ENCODE measurements at places on chromosomes 7 and 10.

GRCh38 chr7:44972562-44972961, 6.3 kb downstream of the MYO1G start:
- DNase-seq: no peak

DNA sequence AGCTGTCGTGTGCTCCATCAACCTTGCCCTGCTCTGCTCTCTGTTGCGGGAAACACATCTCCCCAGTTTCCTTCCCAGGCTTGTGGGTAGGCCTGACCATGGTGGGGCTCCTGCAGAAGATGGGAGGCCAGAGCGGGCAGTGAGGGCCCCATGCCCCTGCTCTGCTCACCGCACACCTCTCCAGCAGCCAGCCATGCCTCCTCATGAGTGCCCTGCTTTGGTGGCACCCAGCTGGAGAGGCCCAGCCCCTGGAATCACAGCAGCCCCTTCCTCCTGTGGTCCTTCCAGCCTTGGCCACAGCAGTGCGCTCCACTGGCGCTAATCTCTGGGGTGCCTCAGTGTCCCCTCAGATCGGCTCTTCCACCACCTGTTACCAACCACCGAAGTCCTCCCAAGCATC, 4.2 kb upstream of the OPN4 start:
- no peak for DNase-seq

- DNase-seq: no peak
Observed at GRCh38 chr10:4074545-4075407, 289.8 kb upstream of the KLF6 start.

GRCh38 chr7:106420736-106421135, 136.0 kb upstream of the NAMPT start:
- DNase-seq: no peak

GRCh38 chr10:122725768-122726167, 26.1 kb upstream of the C10orf120 start:
- DNase-seq: no peak

GRCh38 chr10:85919491-85920021, 447.0 kb downstream of the GRID1 start:
- DNase-seq: no peak

- DNase-seq: no peak
Observed at GRCh38 chr10:92222603-92223262, 68.1 kb downstream of the CPEB3 start.

DNA sequence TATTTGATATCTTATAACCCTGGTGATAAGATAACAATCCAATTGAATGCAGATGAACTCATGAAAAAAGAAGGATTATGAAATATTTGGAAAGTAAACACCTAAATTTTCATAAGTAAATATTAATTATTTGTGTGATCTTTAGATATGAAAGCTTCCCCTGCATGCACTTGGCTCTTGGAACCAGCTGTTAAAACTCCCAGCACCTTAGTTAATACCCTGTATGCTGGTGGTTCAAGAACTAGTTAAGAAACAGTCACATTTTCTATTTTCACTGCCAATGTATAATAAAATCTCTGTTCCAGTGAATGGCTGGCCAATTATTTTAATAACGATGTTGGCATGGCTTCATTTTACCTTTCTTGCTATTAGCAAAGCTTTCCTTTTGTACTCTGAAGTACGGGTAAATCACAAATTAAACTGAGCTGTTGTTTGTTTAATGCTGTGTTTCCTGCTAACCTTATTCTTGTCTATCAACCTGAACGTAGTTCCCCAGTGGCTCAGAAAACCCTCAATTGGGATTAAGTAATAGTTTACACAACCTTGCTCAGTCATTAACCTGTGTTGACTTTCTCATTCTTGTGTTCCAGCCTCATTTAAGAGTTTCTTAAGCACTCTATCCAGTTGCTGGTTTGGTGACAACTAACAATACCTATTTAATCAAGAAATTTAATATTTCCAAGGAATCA, 38.9 kb downstream of the MET start:
- DNase-seq: no peak

All from fibroblast of skin of left quadriceps (primary cell).